COLO829 (cell line): ENCODE measurements at places on chromosomes 3 and 15.

DNA sequence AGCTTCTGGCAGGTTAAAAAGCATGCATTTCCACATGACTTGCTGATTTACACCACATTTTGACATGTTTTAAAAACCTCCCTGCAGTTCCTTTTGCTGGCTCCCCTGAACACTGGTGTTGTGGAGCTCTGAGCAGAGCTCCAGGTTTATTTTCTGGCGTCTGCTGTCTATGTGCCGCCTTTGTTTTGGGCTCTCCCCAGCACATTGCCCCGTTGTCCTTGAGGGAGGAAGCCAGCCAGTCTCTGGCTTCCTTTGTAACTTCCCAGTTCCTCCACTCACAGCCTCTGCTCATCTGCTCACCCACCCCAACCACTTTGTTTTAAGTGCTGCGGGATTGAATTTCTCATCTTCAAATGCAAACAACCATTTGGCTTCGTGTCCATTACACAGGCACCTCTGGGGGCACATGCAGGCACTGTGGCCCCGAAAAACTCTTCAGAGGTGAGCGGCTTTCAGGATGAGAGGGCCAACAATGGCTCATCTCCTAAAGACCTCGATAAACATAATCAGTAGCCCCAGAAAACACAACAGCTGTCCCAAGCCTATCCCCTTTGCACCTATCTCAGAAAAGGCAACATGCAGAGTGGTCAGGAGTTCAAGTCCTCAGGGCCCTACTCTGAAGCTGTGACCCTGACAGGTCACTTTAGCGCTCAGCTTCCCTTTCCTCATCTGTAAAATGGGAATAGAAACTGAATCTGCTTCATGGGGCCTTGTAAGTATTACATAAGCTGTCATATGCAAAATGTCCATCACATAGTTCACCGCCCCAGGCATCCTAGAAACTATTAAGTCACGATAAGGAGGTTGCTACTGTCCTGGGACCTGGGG, 1.3 kb upstream of the MEF2A start:
- no peak for DNase-seq

DNA sequence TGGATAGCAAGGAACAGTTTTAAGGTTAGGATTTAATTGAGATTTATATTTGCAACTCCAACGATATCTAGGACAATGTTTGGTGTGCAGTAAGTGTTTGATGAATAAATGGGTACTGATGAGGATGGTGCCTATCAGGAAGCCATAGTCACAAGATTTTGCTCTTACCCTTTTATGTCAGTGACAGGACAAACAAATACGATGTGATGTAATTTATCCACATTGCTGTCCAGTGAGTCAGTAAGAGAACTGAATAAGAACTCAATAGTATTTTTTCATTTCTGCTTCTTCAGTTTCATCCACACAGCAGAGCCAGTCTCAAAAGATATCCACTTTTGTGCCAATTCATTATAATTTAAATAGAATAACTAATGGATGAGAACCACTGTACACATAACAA, 18.5 kb downstream of the C3orf85 start:
- peak; percentile 14 for DNase-seq

DNA sequence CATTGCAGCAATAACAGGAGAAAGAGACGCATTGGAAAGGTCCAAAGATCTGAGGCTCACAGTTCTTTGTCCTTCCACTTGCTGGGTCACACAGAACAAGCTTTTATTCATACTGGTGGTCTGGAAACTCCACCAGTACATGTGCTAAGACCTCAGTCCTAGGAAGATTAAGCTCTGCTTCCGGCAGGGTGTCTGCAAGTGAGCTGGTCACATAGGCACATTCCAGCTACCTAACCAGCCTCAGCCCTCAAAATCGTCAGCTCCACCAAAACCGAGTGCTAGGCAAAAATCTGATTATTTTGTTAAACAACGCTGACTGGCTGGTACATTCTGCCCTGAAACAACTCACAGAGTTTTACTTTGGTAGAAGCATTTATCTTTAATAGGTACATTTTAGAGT, 2.2 kb downstream of the ZBED2 start:
- no peak for DNase-seq

GRCh38 chr3:148839805-148840204, 12.2 kb downstream of the CPB1 start:
- DNase-seq: no peak

DNA sequence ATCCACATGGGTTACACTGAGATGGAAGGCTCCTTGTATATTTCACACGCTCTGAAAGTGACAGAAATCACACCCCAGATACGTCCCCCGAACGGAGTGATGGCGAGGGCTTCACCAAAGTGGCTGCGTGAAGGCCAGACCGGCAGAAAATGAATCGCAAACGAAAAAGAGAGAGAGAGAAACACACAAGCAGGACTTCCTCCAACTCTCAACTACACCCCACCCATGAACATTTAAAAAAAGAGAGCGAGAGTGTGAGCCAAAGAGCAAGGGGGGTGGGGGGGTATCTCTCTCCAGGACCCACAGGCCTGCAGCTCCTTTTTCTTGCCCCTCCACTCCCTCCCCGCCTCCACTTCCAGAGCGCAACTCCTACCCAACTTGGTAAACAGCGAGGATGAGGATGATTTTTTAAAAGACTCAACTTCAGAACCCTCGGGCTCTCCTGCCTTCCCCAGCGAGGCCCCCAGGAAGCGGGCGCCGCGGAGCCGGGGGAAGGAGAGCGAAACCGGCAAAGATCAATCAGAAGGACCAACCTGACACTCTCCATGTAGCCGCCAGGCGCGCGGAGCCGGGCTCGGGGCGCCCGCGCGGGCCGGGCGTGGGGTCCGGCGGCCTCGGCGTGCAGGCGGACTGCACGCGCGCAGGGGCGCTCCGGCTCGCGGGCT, 519.1 kb downstream of the FOXP1 start:
- peak; percentile 27 for DNase-seq

DNA sequence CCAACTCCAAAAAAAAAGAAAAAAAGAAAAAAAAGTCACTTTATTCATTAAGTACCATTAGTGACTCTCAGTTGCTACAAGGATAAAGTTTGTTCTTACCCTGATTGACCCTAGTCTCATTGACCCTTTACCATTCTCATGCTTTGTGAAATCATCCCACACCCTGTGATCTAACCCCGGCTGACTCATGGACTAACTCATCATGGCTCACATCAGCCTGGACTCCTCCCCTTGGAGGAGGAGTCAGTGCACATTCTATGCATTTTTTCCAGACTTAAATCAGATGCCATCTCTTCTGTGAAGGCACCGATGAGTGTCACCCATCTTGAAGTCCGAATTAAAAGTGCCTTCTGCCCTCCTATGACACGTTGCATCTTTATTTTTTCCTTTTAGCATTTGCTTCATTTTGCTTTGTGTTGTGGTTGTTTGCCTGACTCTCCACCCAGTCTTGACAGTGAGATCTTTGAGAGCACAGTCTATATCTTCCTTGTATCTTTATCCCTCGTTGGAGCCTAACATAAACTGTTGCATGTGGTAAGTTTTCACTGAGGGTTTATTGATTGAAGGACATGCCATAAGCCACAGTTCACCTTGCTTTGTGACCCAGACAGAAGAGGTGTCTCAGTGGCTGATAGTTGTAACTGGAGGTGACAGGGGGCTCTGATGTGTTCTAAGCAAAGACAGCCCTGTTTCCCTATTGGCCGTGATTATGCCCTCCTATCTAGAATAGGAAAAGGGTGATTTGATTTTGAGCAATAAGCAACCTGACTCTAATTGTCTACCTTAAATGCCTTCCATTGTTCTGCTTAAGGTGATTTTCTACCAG, 72.1 kb downstream of the IL1RAP start:
- peak; percentile 91 for DNase-seq

DNA sequence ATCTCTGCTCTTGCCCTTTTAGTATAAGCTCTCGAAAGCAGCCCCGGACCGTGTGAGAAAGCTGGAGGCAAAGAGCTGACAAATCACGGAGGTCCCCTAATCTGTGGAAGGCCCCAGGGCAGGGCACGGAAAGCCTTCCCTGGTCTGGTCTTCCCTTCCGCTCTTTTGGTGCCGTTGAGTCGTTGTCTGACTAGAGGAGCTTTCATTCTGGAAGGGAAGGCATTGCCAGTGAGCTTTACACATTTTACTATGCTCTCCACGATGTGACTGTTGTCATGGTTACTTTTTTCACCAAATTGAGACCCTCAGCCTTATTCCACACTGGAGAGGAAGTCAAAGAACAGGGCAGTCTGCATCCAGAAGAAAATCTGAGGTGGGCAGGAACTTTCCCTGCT, 71.7 kb downstream of the CYP19A1 start:
- DNase-seq: no peak

DNA sequence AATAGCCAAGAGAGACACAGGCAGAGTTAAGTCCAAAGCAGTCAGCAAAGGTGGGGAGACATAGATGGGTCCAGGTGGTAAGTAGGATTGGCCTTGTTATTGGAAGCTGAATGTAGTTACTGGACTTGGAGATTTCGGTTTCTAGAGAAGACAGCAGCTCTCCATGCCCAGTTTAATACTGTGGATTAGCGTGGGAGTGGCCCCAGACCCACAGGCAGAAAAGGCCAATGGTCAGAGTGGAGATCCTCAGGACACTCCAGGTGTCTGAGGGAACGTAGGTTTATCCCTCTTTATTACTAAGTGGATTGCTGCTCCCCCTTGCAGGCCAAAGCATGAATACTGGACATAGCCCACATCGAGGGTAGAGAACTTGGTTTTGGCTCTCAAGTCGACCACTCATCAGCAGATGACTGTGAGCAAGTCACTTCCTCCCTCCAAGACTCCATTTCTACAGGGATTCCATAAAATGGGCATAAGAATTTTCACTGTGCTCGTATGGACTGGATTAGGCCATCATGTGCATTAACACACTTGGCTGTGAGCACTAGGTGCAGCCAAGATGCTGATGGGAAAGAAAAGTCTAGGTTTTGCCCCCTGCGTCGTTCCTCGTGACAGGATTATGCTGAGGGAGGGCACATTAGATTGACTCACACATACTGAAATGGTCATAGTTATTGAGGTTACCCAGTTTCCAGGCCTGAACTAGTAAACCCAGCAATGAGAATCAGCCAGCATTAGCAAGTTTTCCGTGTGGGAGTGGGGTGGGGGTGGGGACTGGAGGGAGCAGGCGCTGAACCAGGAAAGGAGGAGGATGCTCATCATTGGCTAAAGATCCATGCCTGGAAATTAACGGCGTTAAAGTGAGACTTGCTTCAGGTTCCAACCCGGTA, 225.2 kb upstream of the TPRG1 start:
- no peak for DNase-seq

- DNase-seq: no peak
These were observed 147.8 kb upstream of the IL12A start for GRCh38 chr3:159840703-159841299.

- no peak for DNase-seq
These were observed 1.4 kb upstream of the TMC3 start for GRCh38 chr15:81375461-81375860.

- DNase-seq: peak; percentile 51
These were observed 452.8 kb downstream of the FOXP1 start for GRCh38 chr3:71130471-71131374.
